Keratinocyte (primary cell): ENCODE measurements at places on chromosomes 5 and 9.
A peak's percentile ranks its signal among the peaks of the same experiment; 100 is the strongest.

DNA sequence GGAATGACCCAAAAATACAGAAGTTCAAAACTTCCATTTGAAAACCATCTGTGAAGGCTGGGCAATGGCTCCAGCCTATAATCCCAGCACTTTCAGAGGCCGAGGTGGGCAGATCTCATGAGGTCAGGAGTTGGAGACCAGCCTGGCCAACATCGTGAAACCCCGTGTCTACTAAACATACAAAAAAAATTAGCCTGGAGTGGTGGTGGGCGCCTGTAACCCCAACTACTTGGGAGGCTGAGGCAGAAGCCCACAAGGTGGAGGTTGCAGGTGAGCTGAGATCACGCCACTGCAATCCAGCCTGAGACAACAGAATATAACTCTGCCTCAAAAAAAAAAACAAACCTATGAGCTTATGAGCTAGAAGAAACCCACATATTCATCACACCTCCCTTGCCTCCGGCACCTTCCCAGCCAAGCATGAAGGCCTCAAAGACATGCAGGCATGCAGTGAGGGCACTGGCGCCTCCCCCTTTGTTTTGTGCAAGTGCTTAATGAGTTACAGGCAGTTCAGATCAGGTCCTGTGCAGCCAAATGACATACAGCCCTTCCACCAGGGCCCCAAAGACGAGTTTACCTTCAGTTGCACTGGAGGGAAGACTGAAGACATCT, 9.9 kb downstream of the HNRNPH1 start:
- H3K27me3 ChIP-seq = no peaks in the 10 kb centered on the region
- H3K4me3 ChIP-seq = no peak overlapping the region
- peaks cover 44% of the 10 kb centered on the region for H3K36me3 ChIP-seq
- no peak for DNase-seq

- no peaks in the 10 kb centered on the region for H3K4me1 ChIP-seq
- no peaks in the 10 kb centered on the region for H3K36me3 ChIP-seq
- no peak for DNase-seq
- no peak overlapping the region for H3K4me3 ChIP-seq
- H3K27ac ChIP-seq = no peak overlapping the region
- no peaks in the 10 kb centered on the region for H3K27me3 ChIP-seq
Observed at GRCh38 chr9:87543251-87543650, 45.6 kb downstream of the DAPK1 start.

DNA sequence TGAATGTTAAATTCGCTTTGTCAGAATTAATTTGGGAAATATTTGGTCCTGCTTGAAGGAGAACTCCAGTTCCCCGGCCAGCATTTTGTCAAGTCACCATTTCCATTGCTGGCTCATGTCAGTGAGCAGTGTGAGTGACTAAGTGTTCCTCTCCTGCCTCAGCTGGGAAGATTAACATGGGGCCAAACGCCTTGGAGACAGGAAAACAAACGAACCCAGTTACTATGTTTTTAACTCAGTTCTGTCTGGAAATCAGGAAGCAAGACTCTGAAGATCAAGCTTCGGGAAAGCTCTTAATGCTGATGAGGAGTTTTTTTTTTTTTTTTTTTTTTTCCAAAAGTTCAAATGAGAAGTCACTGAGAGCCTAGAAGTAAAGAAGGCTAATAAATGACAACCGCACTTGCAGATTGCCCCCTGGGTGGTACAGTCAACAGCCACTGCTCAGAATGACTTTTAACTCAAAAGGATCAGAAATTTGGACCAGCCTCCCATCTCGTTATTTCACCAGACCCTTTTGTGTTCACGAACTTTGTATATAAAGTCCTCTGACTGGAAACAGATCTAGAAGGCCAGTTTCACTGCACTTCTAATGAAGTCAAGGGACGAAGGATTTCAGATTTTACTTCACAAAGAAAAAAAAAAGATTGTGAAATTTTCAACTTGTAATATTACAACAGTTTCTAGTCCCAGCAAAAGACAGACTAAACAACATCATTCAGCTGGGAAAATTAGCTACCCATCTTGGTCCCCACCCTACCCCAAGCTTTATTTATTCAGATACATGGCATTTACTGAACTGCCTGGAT, 121.3 kb downstream of the LHFPL2 start:
- H3K36me3 ChIP-seq = peaks cover 2% of the 10 kb centered on the region
- peaks cover 51% of the 10 kb centered on the region for H3K4me1 ChIP-seq
- DNase-seq = no peak
- peak overlapping the region; percentile 96 for H3K27ac ChIP-seq
- H3K4me3 ChIP-seq = no peak overlapping the region
- no peaks in the 10 kb centered on the region for H3K27me3 ChIP-seq

GRCh38 chr5:171445644-171446516, 26.4 kb downstream of the FGF18 start:
- peaks cover 9% of the 10 kb centered on the region for H3K27me3 ChIP-seq
- H3K4me3 ChIP-seq = no peak overlapping the region
- no peak overlapping the region for H3K27ac ChIP-seq
- no peak for DNase-seq

DNA sequence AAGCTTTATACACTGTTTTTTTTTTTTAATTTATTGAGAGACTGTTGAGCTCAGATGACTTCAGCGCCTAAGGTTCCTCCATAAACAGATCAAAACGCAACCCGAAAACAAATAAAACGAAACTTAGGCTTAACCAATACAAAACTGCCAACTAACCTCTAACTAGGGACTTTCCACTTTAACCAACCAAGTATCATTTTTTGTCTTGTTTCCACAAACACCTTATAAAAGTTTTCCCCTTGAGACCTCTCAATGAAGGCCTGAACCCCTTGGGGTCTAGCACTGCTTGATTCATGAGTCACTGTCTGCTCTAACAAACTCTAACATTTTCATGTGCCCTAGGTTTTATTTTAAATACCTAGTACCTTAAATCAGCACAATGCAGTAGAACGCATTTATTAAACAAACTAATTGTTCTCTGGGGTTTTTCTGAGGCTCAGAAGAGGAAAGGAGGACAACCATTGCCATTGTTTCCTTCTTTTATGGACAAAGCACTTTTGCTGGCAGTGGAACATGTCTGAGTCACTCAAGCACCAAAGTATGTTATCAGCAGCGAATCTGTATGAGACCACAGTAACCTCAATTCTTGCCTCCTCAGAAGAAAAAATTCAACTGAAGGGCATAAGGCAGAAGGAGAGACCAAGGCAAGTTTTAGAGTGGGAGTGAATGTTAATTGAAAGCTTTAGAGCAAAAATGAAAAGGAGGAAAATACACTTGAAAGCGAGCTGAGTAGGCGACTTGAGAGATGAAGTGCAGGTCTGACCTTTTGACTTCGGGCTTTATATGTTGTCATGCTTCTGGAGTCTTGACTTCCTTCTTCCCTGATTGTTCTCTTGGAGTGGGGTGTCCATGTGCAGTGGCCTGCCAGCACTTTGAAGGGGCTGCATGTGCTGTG, 97.7 kb upstream of the HCN1 start:
- no peak for DNase-seq
- no peaks in the 10 kb centered on the region for H3K4me1 ChIP-seq
- H3K27me3 ChIP-seq = no peaks in the 10 kb centered on the region

DNA sequence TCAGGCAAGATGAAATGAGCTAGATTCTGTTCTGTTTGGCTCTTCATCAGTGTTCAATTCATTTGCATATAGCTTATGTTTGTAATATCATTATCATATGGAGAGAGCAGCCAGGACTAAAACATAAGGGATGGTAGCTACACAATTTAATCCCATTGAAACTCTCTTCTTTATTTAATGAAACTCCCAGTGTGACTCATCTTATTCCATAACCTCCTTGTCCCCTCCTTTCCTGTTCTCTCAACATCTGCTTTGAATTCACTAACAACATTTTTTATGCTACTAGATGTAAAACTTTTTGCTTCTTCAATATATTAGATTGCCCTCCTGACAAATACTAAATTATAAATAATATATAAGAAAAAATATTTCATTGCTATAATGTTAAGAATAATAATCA, 1823.4 kb downstream of the MAT2B start:
- no peak overlapping the region for H3K27ac ChIP-seq
- H3K27me3 ChIP-seq = no peaks in the 10 kb centered on the region
- no peak for DNase-seq
- H3K36me3 ChIP-seq = no peaks in the 10 kb centered on the region
- H3K4me3 ChIP-seq = no peak overlapping the region

- H3K4me3 ChIP-seq = no peak overlapping the region
- H3K27me3 ChIP-seq = no peaks in the 10 kb centered on the region
- no peak for DNase-seq
- no peaks in the 10 kb centered on the region for H3K36me3 ChIP-seq
Observed at GRCh38 chr9:119841016-119841415, 471.8 kb upstream of the BRINP1 start.

- H3K27me3 ChIP-seq = no peaks in the 10 kb centered on the region
- H3K27ac ChIP-seq = no peak overlapping the region
- H3K4me1 ChIP-seq = no peaks in the 10 kb centered on the region
Observed at GRCh38 chr9:18075253-18075952, 398.6 kb upstream of the ADAMTSL1 start.

- DNase-seq = peak; percentile 30
- H3K27ac ChIP-seq = peak overlapping the region; percentile 55
- H3K4me3 ChIP-seq = no peak overlapping the region
- H3K27me3 ChIP-seq = no peaks in the 10 kb centered on the region
- peaks cover 27% of the 10 kb centered on the region for H3K4me1 ChIP-seq
Observed at GRCh38 chr9:86721843-86722705, 225.2 kb downstream of the GAS1 start.

- no peak for DNase-seq
- H3K4me1 ChIP-seq = peaks cover 17% of the 10 kb centered on the region
- H3K27me3 ChIP-seq = no peaks in the 10 kb centered on the region
Observed at GRCh38 chr9:35102465-35102768, 514 bp downstream of the STOML2 start.

DNA sequence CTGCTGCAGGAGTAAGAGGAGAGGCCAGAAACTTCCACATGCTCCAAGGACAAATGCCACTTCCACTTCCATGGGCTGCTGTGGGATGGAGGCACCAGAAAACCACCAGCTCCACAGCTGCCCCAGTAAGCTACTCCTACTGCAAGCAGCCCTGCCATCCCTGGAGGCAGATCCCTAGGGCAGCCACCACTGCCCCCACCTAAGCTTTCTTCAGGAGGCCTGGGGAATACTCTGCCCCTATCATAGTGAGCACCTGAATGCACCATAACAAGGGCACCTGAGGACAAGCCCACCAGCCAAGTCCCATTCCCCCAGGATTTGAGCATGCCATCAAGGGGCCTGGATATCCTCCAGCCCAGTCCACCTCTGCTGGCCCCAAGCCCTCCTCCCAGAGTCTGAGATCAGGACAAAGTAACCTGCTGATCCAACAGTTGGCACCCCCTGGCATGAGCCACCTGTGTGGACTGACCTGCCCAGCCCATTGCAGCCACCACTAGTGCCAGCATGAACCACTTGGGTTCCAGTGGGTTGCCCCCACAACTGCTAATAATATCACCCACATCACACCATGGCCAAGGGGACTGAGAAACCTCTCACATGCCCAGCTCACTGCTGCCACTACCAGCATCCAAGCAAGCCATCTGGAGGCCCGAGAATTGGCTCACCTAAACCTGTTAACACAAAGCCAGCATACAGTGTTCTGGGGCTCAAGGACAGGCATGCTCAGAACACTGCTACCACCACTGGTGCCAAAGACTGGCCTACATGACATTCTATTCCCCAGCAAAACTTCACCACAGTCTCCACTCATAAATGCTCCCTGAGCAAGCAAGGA, 480.1 kb downstream of the CDH12 start:
- DNase-seq = no peak
- no peak overlapping the region for H3K4me3 ChIP-seq
- no peak overlapping the region for H3K27ac ChIP-seq
- no peaks in the 10 kb centered on the region for H3K36me3 ChIP-seq
- H3K4me1 ChIP-seq = no peaks in the 10 kb centered on the region

- H3K4me1 ChIP-seq = no peaks in the 10 kb centered on the region
- DNase-seq = no peak
- H3K27me3 ChIP-seq = no peaks in the 10 kb centered on the region
- H3K36me3 ChIP-seq = no peaks in the 10 kb centered on the region
- no peak overlapping the region for H3K27ac ChIP-seq
- no peak overlapping the region for H3K4me3 ChIP-seq
Observed at GRCh38 chr5:39774605-39775004, 349.8 kb upstream of the DAB2 start.

DNA sequence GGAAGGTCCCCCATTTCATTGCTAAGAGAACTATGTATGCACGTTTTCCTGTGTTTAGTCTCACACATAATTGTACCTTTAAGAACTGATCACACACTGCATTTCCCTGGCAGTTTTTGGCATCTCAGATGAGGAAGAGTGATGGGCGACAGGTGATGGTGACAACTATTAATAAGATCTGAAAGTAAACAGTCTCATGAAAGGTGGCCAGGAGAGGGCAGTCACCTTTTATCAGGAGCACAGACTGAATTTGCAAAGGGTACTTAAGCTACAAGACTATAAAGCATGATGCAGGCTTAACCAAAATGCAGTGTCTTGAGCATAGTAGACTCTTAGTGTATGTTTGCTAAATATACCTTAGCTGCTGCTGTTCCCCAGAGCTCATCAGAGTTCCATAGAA, 91.5 kb downstream of the GHR start:
- H3K27me3 ChIP-seq = no peaks in the 10 kb centered on the region
- H3K36me3 ChIP-seq = no peaks in the 10 kb centered on the region
- H3K4me1 ChIP-seq = no peaks in the 10 kb centered on the region
- H3K4me3 ChIP-seq = no peak overlapping the region
- H3K27ac ChIP-seq = no peak overlapping the region

DNA sequence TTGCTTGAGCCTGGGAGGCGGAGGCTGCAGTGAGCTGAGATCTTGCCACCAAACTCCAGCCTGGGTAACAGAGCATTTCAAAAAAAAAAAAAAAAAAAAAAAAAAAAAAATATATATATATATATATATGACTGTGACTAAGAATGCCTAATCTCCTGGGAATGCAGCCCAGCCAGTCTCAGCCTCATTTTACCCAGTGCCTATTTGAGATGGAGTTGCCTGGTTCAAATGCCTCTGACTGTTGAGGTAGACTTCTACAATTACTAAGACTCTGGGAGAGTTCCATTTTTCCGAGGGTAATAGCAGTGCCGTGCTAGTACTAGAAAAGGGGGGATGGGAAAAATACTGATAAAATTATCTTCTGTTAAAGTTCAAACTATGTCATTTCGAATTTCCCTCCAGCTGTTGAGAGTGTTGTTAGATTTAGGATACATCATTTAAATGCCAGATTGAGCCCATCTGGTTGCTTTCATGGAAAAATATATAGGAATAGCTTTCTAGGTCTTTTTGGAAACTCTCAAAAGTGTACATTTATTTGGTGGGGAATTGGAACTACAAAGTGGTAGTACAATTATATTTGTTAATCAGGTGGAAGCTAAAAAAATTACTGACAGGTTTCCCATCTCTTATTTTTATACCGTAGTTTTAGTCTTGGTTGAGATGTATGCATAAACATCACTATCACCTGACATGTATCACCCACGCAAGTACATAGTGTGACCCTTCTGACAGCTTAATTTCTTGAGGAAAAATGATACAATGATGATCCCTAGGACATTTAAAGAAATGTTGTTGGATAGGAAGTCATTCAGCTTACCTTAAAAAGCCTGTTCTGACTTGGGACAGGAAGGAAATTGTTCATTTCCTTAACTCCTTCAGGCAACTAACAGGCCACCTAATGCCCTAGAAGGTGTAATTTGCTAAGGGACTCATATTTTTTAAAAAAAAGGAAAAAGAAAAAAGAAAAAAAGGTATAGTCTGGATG, 214.9 kb downstream of the ADAMTSL1 start:
- no peak overlapping the region for H3K4me3 ChIP-seq
- no peaks in the 10 kb centered on the region for H3K27me3 ChIP-seq
- no peaks in the 10 kb centered on the region for H3K36me3 ChIP-seq
- H3K27ac ChIP-seq = no peak overlapping the region
- peaks cover 9% of the 10 kb centered on the region for H3K4me1 ChIP-seq

- H3K27me3 ChIP-seq = no peaks in the 10 kb centered on the region
- no peaks in the 10 kb centered on the region for H3K4me1 ChIP-seq
- no peak for DNase-seq
- H3K4me3 ChIP-seq = no peak overlapping the region
Observed at GRCh38 chr5:1503241-1504068, 20.3 kb downstream of the LPCAT1 start.
